Non-pigmented ciliary epithelial cell (primary cell): ENCODE measurements at places on chromosomes 2 and 18.

DNA sequence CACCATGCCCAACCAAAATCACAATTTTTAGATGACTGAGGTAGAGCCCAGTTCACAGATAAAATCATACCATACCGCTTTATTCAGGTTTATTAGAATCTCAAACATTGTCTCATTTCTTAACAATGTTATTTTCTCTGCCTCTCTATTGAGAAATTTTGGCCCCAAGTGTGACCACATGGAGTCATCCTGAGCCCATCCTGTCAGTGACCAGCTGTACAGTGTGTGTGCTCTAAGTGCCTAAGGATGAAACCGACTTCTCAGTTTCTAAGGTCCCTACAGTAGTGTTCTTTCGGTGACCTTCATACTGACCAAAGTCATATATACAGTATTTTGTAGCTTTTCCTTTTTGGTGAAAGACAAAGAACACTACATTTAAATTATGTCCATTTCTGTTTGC, 123.7 kb upstream of the MSTN start:
- no peak for DNase-seq

DNA sequence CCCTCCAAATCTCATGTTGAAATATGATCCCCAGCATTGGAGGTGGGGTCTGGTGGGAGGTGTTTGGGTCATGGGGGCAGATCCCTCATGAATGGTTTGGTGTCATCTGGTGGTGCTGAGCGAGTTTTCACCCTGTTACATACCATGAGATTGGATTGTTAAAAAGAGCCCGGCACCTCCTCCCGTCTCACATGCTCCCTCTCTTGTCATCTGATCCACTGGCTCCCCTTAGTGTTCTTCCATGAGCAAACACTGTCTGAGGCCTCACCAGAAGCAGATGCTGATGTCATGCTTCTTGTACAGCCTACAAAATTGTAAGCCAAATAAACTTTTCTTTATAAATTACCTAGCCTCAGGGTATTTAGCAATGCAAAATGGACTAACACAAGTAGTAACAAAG, 405.0 kb upstream of the SLC39A10 start:
- DNase-seq, result no peak

DNA sequence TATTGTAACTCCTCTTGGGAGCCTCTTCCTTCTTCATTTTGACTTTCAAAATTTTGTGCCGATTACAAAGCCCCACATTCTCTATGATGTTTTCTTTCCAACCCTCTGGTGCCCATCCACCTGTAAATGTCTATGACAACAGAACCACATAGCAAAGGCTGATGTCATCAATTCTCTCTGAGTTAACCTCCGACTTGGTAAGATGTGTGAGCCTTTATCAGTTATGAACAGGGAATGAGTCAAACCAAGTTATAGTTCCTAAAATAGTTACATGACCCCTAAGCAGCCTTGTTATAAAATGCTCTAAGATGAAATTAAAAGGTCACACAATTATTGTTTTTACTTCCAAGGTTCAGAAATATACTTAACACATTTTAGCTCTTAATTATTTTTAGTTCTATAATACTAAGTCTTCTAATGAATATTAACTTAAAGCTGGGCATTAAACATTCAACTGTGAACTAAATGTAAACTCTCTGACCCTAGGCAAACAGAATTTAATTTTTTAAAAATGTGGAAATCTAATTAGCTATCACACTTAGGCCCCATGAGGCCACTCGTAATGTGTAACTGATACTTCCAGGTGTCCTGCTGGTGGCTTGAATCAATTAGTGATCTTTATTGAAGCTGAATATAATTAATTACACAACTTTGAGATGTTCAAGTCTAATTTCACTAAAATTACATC, 102.3 kb upstream of the CYRIA start:
- no peak for DNase-seq

DNA sequence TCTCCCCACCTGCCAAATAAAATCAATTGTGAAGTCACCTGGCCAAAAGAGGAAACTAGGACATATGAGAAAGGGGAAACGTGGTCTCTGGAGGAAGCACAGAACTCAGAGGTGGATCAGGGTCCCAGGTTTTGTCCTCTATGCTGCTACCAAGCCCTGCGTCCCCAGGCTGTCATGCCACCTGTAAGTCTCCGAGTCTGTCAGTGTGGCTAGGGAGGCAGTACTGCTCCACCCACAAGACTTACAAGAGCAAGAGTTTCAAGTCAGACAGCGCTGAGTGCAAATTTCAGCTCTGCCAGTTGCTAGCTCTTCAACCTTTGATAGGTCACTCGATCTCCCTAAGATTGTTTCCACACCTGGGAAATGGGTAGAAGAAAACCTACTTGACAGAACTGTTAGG, 98.6 kb downstream of the C1QL2 start:
- DNase-seq, result no peak

- DNase-seq, result no peak
Measured at GRCh38 chr2:164937864-164938401, 17.4 kb downstream of the SLC38A11 start.

GRCh38 chr2:181407171-181407570, 50.0 kb upstream of the ITGA4 start:
- DNase-seq, result no peak

DNA sequence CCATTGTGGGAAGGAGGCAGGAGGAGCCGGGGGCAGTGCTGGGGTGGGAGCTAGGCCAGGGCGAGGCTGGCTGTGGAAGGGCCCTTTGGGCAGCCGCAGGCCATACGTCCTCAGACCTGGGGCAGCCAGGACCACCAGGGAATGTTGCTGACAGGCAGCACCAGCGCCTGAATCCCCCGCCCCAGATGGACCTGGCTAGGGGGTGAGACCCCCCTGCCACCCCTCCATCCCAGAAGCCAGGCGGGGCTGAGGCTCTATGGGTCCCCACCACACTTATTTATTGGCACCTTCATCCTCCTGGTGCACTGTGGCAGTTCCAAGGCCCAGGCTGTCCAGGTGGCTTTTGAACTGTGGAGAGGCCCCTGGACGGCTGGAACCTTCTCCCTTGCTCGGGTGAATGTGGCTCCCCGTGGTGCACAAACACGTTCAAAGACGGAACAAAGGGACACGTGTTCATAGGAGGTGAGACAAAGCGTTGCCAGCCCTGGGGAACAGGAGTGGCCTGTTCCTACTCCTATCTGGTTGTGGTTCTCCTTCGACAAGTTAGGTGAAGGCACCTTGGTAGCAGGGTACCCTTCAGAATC, 35.1 kb downstream of the RAMP1 start:
- no peak for DNase-seq
